ENCODE measurements at places on chromosomes 4 and X. TPM values are rescaled to one million over a fixed set of nuclear protein-coding genes. Genes with fewer than 3 reads are reported as not detected.
A peak's percentile ranks its signal among the peaks of the same experiment; 100 is the strongest.

DNA sequence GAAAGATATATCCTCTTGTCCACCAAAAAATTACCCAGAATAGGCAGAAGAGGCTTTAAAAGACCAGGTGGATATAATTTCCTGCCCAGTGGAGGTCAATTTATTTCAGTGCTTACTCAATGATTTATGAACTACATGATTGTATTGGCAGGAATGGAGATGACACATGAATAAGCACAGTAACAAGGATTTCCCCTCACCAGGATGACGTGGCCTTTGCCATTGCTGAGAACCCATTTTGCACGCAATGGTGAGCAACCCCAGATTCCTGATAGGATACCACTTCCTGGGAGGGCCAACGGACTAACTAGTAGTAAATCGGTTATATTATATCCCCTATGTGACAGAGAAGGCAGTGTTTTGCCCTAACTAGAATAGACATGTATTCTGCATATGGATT lies 11.6 kb upstream of the TTC29 start:
- H3K4me3 ChIP-seq = no peak overlapping the region
- no peaks in the 10 kb centered on the region for H3K36me3 ChIP-seq
- no peaks in the 10 kb centered on the region for H3K4me1 ChIP-seq
- no peak overlapping the region for H3K27ac ChIP-seq
- peaks cover 2% of the 10 kb centered on the region for H3K27me3 ChIP-seq

DNA sequence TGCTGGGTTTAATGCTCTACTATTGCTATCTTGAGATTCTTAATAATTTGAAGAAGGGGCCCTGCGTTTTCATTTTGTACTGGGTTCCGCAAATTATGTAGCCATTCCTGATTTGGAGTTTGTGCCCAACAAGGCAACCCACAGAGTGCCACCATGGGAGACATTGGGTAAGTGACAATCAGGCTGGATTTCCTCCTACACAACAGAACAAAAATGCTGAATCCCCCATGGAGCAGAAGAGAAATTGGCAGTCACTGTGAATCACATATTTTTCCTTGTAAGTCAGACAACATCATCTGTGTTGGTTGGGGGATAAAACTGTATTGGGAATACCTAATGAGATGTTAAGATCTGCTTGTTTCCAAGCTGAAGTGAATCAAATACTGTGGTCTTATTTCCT lies 80.9 kb downstream of the CNGA2 start:
- no peak overlapping the region for H3K27ac ChIP-seq
- no peaks in the 10 kb centered on the region for H3K27me3 ChIP-seq
- no peak overlapping the region for H3K4me3 ChIP-seq
- H3K4me1 ChIP-seq = no peaks in the 10 kb centered on the region
- DNase-seq = no peak

- H3K4me3 ChIP-seq = no peak overlapping the region
- H3K36me3 ChIP-seq = no peaks in the 10 kb centered on the region
- no peaks in the 10 kb centered on the region for H3K27me3 ChIP-seq
These were observed 335.9 kb upstream of the AADAT start for GRCh38 chr4:170425521-170426143.

DNA sequence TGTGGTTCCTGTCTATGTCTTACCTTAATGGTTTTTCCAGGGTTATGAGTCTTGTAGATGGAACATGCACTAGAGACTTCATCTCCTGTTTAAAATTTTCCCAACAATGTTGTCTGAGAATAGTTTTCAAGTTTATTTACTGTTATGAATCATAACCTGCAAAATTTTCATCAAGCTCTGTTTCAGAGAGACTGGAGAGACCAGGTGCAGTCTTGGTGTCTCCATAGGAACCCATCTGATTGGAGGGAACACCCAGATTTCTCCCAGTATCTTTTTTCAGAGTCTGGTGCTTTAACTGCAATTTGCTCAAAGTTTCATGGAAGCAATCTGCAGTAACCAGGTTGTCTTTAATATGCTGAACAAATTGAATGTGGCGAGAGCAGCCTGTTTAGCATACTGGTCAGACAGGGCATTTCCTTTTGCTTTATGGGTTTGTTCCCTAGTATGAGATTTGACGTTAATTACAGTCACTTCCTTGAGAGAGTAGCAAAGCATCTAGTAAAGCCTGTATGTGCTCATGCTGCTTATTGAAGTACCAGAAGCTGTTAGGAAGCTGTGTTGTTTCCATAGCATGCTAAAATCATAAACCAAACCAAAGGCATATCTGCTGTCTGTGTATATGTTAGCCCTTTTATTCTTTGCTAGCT lies 18.8 kb upstream of the VSIG1 start:
- H3K27ac ChIP-seq = no peak overlapping the region
- DNase-seq = peak; percentile 9
- no peaks in the 10 kb centered on the region for H3K36me3 ChIP-seq
- no peaks in the 10 kb centered on the region for H3K27me3 ChIP-seq
- H3K4me1 ChIP-seq = no peaks in the 10 kb centered on the region

DNA sequence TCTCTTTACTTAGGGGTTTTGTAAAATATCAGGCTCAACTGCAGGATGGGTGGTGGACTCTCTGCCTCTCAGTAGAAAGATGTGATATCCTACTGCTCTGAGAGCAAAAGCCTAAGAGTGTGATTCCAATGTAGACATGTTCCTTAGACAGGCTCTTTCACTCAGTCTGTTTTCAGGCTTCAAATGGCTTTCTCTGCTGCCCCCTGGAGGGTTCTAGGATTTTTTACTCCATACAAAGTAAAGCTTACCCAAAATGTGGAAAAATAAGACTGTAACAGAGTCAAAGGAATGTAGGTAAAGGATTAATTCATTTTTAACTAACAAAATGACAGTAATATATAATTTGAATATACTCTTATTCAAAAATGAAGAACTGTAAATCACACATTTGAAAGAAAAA lies 32.1 kb downstream of the ZGRF1 start:
- H3K27ac ChIP-seq = no peak overlapping the region
- DNase-seq = peak; percentile 54
- no peaks in the 10 kb centered on the region for H3K36me3 ChIP-seq
- H3K27me3 ChIP-seq = no peaks in the 10 kb centered on the region
- no peak overlapping the region for H3K4me3 ChIP-seq

DNA sequence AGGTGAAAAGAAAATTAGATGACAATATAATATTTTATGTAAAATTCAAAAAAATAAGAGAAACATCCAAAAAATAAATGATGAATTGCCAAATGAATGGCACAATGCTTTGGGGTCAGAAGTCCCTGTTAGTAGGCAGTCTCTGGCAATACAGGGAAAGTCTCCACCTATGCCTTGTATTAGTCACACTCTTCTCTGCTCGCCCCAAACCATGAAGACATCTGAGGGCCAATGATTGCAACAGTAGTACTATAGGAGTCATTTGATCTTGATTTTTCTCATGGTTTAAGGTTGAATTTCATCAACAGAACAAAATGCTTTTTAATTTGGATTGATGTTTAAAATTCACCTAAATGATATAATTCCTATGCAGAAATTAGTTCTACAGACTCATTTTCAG lies 3.9 kb upstream of the PRSS12 start:
- peaks cover 9% of the 10 kb centered on the region for H3K4me1 ChIP-seq
- peaks cover 42% of the 10 kb centered on the region for H3K27me3 ChIP-seq
- H3K4me3 ChIP-seq = no peak overlapping the region
- no peaks in the 10 kb centered on the region for H3K36me3 ChIP-seq

DNA sequence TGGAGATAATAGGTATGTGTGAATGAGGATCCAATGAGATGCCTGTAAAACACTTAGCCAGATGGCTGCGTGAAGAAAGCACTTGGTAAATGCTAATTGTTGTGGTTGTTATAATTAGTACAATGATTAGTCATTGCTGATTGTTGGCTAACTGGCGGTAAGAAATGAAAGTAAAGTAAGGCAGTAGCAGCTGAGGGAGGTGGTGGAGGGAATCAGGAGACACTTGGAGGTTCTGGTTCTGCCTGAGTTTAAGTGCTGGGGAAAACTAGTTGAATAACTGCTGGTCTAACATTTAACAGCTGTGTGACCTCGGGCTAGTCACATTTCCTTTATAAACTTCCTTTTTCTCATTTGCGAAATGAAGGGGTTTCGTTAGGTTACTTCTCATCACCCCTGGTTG lies 30.9 kb downstream of the CD38 start:
- no peak for DNase-seq
- no peak overlapping the region for H3K4me3 ChIP-seq
- H3K27ac ChIP-seq = no peak overlapping the region

DNA sequence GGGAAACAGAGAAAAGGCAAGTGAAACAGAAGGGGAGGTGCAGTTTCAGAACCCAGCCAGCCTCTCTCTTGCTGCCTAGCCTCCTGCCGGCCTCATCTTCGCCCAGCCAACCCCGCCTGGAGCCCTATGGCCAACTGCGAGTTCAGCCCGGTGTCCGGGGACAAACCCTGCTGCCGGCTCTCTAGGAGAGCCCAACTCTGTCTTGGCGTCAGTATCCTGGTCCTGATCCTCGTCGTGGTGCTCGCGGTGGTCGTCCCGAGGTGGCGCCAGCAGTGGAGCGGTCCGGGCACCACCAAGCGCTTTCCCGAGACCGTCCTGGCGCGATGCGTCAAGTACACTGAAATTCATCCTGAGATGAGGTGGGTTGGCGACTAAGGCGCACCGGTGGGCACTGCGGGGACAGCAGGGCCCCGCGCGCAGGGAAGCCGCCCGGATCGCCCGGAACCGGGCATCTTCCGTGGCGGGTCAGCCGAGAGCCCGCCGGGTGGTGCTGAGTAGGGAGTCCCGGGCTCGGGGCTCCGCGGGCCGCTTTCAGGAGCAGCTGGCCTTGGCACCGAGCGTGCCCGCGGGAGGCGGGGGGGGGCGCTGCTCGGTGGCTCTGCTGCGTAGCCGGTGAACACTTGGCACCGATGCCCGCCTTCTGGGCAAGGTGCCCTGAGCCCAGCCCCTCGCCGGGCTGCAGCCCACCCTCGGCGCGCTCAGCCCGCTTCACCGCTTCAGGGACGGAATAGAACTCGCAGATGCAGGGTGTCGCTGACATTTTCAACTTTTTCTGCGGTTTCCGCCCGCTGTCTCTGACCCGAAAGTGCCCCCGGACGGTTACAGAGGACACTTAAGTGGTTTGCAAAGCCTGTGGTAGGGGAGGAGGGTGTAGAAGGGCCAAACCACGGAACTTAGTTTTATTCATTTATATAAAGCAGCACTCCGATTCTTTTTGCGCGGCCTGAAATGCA lies at the start of gene CD38:
Gene CD38 (plus strand): TSS at position 40 of the 953 bp plus-strand sequence. CDS start 87 bp downstream, at position 127.
- peak within 1 kb of the TSS; percentile 61 for H3K4me3 ChIP-seq
- H3K36me3 ChIP-seq = no peaks in the 10 kb centered on the region
- H3K27ac ChIP-seq = no peak within 1 kb of the TSS
- peaks cover 5% of the 10 kb centered on the region for H3K4me1 ChIP-seq

DNA sequence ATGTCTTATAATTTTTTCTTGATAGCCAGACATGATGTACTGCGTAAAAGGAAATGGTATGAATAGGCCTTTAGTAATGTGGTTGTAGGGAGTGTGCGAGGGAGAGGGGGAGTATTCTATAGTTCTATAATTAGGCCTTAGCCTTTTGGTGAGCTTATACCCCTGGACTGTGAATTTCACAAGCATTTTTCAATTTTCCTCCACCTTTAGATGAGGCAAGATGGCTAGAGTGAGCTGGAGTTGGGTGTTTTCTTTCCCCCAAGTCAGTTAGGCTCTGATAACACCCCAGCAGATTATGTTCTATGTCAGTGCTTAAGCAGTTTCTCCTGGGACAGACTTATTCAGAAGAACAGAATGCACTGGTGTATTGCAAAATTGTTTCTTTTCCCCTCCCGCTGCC lies 210.2 kb upstream of the NPY2R start:
- no peak overlapping the region for H3K27ac ChIP-seq
- H3K27me3 ChIP-seq = no peaks in the 10 kb centered on the region
- H3K4me3 ChIP-seq = no peak overlapping the region

GRCh38 chr4:158327525-158327924 lies 117.2 kb downstream of the TMEM144 start:
- H3K36me3 ChIP-seq = no peaks in the 10 kb centered on the region
- H3K4me1 ChIP-seq = no peaks in the 10 kb centered on the region
- no peak overlapping the region for H3K27ac ChIP-seq
- no peak overlapping the region for H3K4me3 ChIP-seq
- no peaks in the 10 kb centered on the region for H3K27me3 ChIP-seq

DNA sequence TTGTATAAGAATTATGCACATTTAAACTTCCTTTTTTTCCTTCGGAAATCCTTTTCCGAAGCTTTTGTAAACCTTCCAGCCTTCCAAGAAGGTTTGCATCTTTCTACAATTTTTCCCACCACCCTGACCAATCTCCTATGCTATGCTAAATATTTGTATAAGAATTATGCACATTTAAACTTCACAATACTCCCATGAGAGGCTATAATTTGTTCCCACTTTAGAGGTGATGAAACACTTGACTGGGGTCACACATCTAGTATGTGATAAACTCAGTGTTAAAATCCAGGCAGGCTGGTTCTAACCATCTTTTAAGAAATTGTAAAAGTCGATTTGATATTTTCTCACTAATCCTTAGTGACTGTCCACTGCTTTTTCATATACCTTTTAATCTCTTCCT lies 22.1 kb downstream of the NUDT6 start:
- no peaks in the 10 kb centered on the region for H3K36me3 ChIP-seq
- H3K27me3 ChIP-seq = no peaks in the 10 kb centered on the region
- no peaks in the 10 kb centered on the region for H3K4me1 ChIP-seq
- no peak overlapping the region for H3K27ac ChIP-seq

- no peaks in the 10 kb centered on the region for H3K36me3 ChIP-seq
- DNase-seq = no peak
- no peak overlapping the region for H3K4me3 ChIP-seq
- H3K27me3 ChIP-seq = no peaks in the 10 kb centered on the region
These were observed 83.1 kb upstream of the FAT4 start for GRCh38 chr4:125231661-125232060.

- H3K27me3 ChIP-seq = no peaks in the 10 kb centered on the region
- no peak overlapping the region for H3K4me3 ChIP-seq
These were observed 197.2 kb downstream of the ARHGAP24 start for GRCh38 chr4:85672116-85672515.

- H3K4me3 ChIP-seq = no peak overlapping the region
- H3K27me3 ChIP-seq = no peaks in the 10 kb centered on the region
- H3K4me1 ChIP-seq = no peaks in the 10 kb centered on the region
- no peak for DNase-seq
These were observed 392.2 kb downstream of the OPHN1 start for GRCh38 chrX:68041110-68041509.

DNA sequence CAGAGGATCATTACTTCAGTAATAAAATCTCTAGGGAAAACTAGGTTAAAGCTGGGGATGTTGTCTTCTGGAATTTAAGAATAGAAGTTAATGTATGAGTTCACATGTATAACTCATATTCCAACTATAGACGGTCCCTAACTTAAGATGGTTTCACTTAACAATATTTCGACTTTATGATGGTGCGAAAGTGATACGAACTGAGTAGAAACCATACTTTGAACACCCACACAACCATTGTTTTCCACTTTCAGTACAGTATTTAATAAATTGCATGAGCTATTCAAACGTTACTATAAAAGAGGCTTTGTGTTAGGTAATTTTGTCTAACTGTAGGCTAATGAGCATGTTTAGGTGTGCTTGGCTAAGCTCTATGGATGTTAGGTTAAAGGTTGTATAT lies 38.7 kb downstream of the CCSER1 start:
- H3K27me3 ChIP-seq = no peaks in the 10 kb centered on the region
- no peak for DNase-seq
- no peak overlapping the region for H3K27ac ChIP-seq

TKTL2 gene
- not detected for polyA plus RNA-seq

ADH5 gene
- polyA plus RNA-seq = 172 TPM

MAGEB10 gene
- polyA plus RNA-seq = not detected

FGFR3 gene
- polyA plus RNA-seq = 13.8 TPM

DCAF12L2 gene
- 0.12 TPM for polyA plus RNA-seq

IL21 gene
- polyA plus RNA-seq = not detected

RBM3 gene
- polyA plus RNA-seq = 160 TPM
